Breast epithelium (tissue), 4 donors: ENCODE measurements at places on chromosomes 12 and 14. TPM values are rescaled to one million over a fixed set of nuclear protein-coding genes. Genes with fewer than 3 reads are reported as not detected.

- no peak for DNase-seq
- peak overlapping the region; percentile 80 for H3K4me3 ChIP-seq
Measured at GRCh38 chr12:53050426-53051057, 677 bp downstream of the TNS2 start.

- no peak overlapping the region for H3K4me3 ChIP-seq
- DNase-seq: no peak
Measured at GRCh38 chr12:82818271-82819035, 131.7 kb downstream of the TMTC2 start.

DNA sequence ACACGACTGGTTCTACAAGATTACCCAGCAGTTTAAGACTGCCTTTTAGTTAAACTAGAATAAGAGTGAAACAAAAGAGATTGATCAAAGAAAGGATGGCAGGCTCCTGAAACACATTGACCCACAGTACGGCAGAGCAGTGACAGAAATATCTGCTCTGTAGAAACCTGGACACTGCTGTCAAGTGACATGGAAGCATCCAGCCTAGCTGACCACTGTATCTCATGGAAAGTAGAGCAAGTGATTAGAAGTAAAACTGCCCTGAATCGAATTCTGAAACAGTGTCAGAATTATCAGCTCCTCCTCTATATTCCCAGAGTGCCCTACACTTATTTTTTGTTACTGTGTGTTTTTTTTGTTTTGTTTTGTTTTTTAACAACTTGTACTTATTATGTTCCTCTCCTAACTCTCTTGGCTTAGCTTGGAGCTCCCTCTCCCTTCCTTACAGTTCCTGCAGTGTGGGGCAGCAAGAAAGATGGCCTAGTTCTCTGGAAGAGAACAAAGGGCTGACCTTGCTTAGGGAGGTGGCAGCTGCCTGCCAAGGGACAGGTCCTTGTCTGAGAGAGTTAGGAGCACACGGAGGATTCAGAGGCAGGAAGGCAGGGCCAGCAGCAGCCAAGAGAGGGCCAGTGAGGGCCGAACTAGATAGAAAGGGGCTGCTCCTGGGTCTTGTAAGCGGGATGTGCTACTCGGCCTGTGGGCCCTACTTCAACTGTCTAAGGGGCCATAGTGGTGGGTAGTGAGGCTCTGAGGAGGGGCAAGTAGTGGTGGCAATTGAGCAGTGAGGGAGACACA lies 97.2 kb downstream of the PTPRR start:
- H3K4me3 ChIP-seq: no peak overlapping the region
- H3K36me3 ChIP-seq: no peaks in the 10 kb centered on the region
- no peak overlapping the region for H3K27ac ChIP-seq
- no peaks in the 10 kb centered on the region for H3K27me3 ChIP-seq

- H3K36me3 ChIP-seq: no peaks in the 10 kb centered on the region
- H3K27ac ChIP-seq: peak overlapping the region; percentile 86
- peak overlapping the region; percentile 61 for H3K4me3 ChIP-seq
- no peak for DNase-seq
- H3K27me3 ChIP-seq: no peaks in the 10 kb centered on the region
- no peaks in the 10 kb centered on the region for H3K4me1 ChIP-seq
Measured at GRCh38 chr12:14959916-14960496, 1.4 kb downstream of the ARHGDIB start.

DNA sequence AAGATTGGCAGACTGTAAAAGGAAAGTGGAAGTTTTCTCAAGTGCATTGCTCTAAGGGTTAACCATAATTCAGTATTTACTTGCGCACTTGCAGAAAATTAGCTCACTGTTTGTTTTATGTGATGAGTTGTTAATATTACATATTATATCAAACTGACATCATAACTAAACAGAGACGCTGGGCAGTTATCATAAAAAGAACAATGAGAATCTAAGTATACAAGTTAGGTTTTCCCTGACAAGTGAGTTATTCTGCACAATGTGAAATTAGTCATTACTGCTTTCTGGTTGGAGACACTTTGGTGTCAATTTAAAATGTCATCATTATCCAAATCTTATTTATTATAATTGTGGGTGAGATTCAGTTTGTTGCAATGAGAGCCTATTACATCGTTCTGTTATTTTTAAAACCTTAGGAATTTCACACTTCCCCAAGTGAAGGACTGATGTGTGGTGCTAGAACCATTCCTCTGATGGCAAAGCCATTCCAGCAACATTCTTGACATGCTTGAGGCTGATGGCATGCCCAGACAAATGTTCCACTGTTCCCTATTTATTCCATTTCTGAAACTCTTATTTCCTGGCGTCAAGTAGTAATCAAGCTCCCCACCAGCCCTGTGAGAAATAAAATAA lies 90.1 kb upstream of the FLRT2 start:
- H3K27me3 ChIP-seq: no peaks in the 10 kb centered on the region
- H3K27ac ChIP-seq: no peak overlapping the region
- no peak for DNase-seq

GRCh38 chr12:89461649-89462612 lies 62.7 kb downstream of the GALNT4 start:
- H3K27ac ChIP-seq: peak overlapping the region; percentile 73
- H3K36me3 ChIP-seq: no peaks in the 10 kb centered on the region
- peak overlapping the region; percentile 34 for H3K4me3 ChIP-seq
- DNase-seq: no peak

DNA sequence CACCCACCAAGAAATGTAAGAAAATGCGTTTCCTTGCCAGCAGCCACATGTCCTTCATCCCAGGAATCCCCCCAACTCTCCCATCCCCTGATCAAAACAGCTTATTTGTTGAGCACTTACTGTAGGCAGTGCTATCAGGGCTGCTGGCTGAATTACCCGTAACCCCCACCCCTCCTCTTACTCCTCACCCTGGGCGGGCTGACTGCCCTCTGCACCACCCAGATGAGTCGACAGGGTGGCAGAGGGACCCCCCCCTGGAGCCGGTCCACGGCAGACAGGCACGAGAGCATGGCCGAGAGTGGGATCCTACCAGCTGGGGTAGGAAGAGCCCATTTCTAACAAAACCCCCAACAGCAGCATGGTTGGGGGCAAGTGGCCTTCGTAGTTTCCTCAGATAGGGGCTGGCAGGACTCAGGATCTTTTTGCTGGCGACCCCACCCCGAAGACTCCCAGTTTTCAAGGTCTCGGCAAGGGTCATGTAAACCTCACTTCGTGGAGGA lies 1.1 kb upstream of the RHOF start:
- H3K27me3 ChIP-seq: no peaks in the 10 kb centered on the region
- H3K4me3 ChIP-seq: peak overlapping the region; percentile 73
- H3K27ac ChIP-seq: peak overlapping the region; percentile 87
- peaks cover 14% of the 10 kb centered on the region for H3K4me1 ChIP-seq
- H3K36me3 ChIP-seq: no peaks in the 10 kb centered on the region

Gene CARMIL3
- 0.98 TPM for total RNA-seq

DNA sequence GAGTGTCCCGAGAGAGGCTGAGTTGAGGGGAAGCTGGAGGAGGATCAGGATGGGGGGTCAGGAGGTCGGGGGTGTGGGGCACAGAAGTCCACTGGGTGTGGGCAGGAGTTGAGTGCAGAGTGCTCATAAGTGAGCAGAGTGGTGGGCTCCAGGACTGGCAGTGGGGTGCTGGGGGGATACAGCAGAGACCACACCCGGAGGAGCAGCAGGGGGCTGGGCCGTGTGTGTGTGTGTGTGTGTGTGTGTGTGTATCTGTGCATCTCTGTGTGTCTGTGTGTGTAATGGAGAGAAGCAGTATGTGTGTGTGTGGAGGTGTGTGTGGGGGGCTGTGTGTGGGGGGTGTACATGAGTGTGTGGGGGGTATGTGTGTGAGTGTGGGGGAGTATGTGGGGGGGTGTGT lies 4.9 kb upstream of the NUDT14 start:
- no peaks in the 10 kb centered on the region for H3K27me3 ChIP-seq
- no peak overlapping the region for H3K27ac ChIP-seq
- H3K36me3 ChIP-seq: no peaks in the 10 kb centered on the region
- H3K4me1 ChIP-seq: no peaks in the 10 kb centered on the region

GRCh38 chr12:29287622-29288021 lies 93.3 kb downstream of the ERGIC2 start:
- no peaks in the 10 kb centered on the region for H3K4me1 ChIP-seq
- no peak for DNase-seq
- H3K4me3 ChIP-seq: no peak overlapping the region
- no peak overlapping the region for H3K27ac ChIP-seq

Gene OTX2
- total RNA-seq: not detected

Gene SRRM4
- total RNA-seq: not detected

DNA sequence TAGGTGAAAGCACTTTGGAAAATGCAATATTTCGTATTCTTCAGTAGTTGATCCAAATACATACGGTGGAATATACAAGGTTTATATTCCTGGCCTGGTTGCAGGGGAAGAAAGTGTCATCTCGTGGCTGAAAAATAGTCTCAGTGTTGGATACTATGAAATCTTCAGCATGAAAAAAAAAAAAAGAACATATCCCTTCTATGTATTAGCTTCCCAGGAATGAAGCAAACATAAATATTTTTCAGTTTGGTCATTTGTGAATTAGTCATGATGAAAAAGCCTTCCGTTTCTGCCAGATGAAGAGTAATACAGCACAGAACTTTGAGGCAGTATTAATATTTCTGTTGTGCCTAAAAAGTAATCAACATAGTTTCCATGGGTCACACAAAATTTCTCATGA lies 36.7 kb downstream of the FLRT2 start:
- H3K27me3 ChIP-seq: no peaks in the 10 kb centered on the region
- H3K4me3 ChIP-seq: no peak overlapping the region
- no peaks in the 10 kb centered on the region for H3K4me1 ChIP-seq
- H3K27ac ChIP-seq: no peak overlapping the region
- no peak for DNase-seq

DNA sequence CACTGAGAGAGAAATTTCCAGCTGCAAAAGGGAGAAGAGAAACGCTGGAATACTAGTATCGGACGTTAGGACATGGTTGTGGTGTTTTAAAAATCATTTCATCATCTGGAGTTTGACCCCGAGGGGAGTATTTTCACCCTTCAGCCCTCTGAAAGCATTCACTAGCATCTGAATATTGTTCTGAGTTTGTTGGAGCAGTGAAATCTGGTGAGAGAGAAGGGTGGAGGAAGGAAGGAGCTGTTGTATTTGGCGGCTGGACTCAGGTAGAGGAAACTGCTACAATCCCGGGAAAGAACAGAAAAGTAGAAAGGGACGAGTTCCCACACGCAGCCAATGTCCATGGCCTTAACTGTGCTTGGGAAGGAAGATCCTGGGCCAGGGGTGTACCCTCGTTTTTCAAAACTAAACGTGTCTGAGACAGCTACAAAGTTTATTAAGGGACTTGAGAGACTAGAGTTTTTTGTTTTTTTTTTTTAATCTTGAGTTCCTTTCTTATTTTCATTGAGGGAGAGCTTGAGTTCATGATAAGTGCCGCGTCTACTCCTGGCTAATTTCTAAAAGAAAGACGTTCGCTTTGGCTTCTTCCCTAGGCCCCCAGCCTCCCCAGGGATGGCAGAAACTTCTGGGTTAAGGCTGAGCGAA lies 896 bp upstream of the CDKN1B start:
- peak overlapping the region; percentile 96 for H3K27ac ChIP-seq
- no peaks in the 10 kb centered on the region for H3K36me3 ChIP-seq
- peak overlapping the region; percentile 99 for H3K4me3 ChIP-seq
- peaks cover 8% of the 10 kb centered on the region for H3K4me1 ChIP-seq
- H3K27me3 ChIP-seq: no peaks in the 10 kb centered on the region
- no peak for DNase-seq

DNA sequence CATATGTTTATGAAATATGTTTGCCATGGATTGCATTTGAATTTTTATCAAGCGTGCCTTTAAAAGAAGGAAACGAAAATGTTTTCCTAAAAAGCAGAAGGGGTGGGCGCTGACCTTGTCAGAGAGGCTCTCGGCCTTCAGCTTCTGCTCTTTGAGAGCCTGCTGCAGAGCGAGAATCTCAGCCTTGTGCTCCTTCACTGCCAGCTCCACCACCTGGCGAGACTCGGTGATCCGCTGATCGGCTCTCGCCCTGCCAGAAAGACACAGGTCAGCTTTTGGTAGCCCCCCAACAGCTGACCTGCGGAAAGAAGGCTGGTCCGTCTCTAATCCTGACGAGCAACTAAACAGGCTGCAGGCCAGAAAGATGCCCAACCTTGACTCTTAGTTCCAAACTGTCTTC lies 62.4 kb downstream of the PRKAB1 start:
- H3K36me3 ChIP-seq: no peaks in the 10 kb centered on the region
- DNase-seq: no peak
- H3K4me1 ChIP-seq: no peaks in the 10 kb centered on the region
- H3K27ac ChIP-seq: no peak overlapping the region
- no peaks in the 10 kb centered on the region for H3K27me3 ChIP-seq
- H3K4me3 ChIP-seq: no peak overlapping the region

DNA sequence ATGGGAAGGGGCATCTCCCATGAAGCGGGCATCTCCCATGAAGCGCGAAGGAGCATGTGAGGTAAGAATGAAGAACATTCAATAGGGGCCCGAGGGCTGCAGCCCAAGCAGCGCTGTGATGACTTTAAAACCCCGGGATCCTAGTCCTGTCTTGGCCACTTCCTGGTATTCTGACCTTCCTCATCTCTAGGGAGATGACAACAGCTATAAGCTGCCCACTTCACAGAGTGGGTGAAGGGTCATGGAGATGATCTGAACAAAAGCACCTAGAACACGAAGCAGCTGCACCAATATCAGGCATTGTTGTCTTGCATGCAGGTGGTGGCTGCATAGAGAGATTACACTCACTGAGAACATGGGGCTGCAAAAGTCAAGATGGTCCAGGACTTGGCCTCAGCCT lies 64.5 kb downstream of the SPTB start:
- no peaks in the 10 kb centered on the region for H3K27me3 ChIP-seq
- no peak overlapping the region for H3K27ac ChIP-seq
- DNase-seq: no peak
- no peaks in the 10 kb centered on the region for H3K36me3 ChIP-seq
- H3K4me1 ChIP-seq: no peaks in the 10 kb centered on the region

GRCh38 chr12:20248646-20249045 lies 119.7 kb upstream of the PDE3A start:
- DNase-seq: no peak
- H3K36me3 ChIP-seq: no peaks in the 10 kb centered on the region
- H3K4me1 ChIP-seq: no peaks in the 10 kb centered on the region
- H3K4me3 ChIP-seq: no peak overlapping the region

- H3K36me3 ChIP-seq: no peaks in the 10 kb centered on the region
- H3K4me3 ChIP-seq: no peak overlapping the region
- no peak for DNase-seq
- H3K27ac ChIP-seq: no peak overlapping the region
Measured at GRCh38 chr12:77980782-77981181, 150.1 kb downstream of the NAV3 start.

Gene PTCSC3
- total RNA-seq: not detected

- H3K4me1 ChIP-seq: no peaks in the 10 kb centered on the region
- no peaks in the 10 kb centered on the region for H3K27me3 ChIP-seq
- no peaks in the 10 kb centered on the region for H3K36me3 ChIP-seq
- H3K4me3 ChIP-seq: no peak overlapping the region
- H3K27ac ChIP-seq: no peak overlapping the region
- DNase-seq: no peak
Measured at GRCh38 chr12:63098851-63099250, 52.1 kb downstream of the AVPR1A start.

DNA sequence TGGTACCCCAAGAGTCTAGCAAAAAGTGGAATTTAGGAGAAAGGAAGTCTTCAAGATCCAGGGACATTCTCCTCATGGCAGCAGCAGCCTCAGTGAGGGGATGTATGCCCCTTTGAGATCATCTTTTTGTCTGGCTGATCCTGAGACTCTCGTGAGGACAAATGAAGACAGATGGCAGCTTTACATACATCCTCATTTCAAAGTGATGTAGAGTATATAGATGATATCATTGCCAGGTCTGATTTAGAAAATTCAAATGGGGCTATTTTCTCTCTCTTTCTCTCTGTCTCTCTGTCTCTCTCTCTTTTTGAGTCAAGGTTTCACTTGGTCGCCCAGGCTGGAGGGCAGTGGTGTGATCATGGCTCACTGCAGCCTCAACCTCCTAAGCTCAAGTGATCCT lies 61.5 kb downstream of the E2F7 start:
- H3K36me3 ChIP-seq: no peaks in the 10 kb centered on the region
- DNase-seq: no peak
- H3K4me3 ChIP-seq: no peak overlapping the region
- no peak overlapping the region for H3K27ac ChIP-seq
- no peaks in the 10 kb centered on the region for H3K27me3 ChIP-seq
- H3K4me1 ChIP-seq: no peaks in the 10 kb centered on the region
